ENCODE measurements at places on chromosomes 7 and 10.

DNA sequence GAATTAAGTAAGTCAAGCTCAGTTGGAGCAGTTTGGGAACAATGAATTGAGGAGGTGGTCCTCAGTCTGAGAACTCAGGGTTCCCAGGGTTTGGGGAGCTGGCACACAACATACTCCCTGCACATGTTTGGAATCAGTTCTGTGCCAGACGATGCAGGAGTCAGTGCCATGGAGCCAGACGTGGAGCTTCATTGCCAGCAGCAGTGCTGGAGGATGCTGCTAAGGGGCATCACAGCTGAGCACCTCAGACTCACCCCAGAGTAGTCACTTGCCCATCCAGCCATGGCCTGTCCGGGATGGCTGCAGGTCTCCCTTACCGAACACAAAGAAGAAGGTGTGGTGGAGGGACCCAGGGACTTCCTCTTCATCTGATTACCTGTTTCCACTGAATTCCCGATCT is 7.9 kb downstream of the GIMAP5 start:
- DNase-seq = no peak

GRCh38 chr10:11684717-11685645 is 57.2 kb upstream of the ECHDC3 start:
- DNase-seq = no peak

DNA sequence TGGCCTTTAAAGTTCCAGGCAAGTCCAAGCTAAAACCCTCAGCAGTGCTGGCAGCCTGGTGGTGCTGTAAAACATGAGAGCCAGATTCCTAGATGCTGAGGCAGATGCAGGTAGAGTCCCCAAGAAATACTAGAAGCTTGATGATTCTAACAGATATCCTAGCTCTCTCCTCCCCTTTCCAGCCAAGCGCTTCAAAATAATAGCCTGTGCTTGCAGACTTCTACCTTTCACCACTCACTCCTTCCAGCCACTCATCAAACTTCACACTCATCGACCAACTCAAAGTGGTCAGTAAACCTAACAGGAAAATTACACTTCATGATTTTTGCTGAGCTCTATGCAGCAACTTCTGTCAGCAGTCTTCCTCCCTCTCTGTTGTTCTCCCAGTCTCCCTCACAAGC is 50.2 kb downstream of the LMBR1 start:
- DNase-seq = no peak

DNA sequence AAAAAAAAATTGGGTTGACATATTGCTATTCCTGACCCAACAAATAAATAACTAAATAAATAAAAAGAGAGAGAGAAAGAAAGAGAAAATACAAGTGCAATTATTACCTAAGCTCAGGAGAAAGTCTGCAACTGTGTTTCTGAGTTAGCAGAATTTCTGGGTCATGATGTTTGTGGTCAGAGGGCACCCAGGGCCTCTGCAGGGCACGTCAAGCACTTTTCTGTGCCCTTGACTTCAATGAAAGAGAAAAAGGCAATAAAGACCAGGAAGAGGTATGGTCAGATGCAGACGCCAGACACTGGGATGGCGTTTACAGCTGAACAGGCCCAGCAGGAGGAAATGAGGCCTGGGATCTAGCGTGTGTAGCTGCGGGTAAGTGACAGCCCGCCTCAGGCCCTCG is 160.9 kb upstream of the GDF10 start:
- no peak for DNase-seq

DNA sequence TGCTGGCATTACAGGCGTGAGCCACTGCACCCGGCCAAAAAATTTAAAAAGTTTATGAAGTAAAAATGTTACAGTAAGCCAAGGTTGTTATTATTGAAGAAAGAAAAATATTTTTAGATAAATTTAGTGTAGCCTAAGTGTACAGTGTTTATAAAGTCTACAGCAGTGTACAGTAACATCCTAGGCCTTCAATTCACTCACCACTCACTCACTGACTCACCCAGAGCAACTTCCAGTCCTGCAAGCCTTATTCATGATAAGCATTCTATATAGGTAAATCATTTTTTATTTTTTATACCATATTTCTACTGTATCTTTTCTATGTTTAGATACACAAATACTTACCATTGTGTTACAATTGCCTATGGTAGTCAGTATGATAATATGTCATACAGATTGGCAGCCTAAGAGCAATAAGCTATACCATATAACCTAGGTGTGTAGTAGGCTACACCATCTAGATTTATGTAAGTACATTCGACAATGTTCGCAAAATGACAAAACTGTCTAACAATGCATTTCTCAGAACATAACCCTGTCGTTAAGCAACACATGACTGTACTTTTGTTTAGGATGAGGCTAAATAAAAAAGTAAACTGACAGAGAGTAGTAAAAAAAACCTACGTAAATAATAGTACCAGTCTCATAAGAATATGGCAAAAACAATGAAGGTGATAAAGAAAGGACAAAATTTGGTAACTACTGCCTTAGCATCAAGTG is 77.8 kb upstream of the FAM133B start:
- no peak for DNase-seq

- DNase-seq = no peak
Observed at GRCh38 chr7:74051629-74052410, 23.8 kb downstream of the ELN start.

GRCh38 chr7:113652501-113652900 is 266.3 kb downstream of the PPP1R3A start:
- no peak for DNase-seq

DNA sequence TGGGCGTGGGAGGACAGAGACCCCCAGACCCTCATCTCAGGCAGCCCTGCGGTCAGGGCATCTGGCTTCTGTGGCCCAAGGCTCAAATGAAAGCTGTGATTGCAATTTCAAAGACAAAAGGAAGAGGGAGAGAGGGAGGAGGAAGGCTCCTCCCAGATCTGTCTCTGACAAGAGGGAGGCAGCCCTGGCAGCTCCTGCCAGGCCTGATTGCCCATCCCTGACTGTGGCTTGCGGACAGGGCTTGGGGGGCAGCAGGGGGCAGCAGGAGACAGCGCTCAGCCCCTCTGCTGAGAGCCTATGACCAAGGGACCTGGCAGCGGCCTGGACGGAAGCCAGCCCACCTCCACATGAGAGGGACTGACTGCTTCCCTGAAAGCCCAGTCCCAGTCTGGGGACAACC is 91.8 kb downstream of the PTPRN2 start:
- peak; percentile 48 for DNase-seq

DNA sequence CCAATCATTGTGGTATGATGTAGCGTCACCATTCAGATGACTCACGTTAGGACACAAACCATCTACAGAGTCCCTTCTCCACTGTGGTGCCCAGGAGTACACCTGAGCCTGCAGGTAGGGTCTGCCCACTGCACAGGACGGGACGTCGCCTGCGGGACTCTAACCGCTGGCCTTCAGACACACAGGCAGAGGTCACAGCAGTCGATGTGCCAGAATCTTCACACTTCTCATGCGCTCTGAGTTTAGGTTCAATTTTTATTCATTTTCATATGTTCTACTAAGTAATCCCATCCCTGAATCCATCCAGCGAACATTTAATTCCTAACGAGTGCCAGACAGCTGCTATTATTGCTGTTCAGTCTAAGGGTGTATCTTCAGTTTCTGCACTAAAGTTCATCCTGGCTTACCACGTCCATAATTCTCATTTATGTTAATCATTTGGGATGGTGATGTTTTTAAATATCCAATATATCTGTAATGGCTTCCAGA is 73.3 kb downstream of the CXCL12 start:
- DNase-seq = no peak

GRCh38 chr10:99058762-99059161 is 176.9 kb downstream of the HPSE2 start:
- no peak for DNase-seq

DNA sequence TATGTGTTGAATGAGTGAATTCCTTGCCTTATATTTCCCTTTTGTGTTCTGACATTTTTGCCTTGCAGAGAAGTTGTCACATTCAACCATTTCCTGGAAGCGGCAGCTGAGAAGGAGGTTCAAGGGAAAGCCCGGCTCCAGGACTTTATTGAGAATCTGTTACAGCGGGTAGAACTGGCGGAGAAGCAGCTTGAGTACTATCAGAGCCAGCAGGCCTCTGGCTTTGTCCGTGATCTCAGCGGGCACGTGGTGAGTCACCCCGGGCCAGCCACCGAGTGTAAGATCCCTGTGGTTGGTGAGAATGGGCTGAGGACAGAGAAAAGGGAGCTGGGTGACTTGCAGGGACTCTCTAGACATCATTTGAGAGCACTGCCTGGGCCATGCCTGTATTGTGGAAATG is 14.2 kb downstream of the ZNF365 start:
- no peak for DNase-seq

DNA sequence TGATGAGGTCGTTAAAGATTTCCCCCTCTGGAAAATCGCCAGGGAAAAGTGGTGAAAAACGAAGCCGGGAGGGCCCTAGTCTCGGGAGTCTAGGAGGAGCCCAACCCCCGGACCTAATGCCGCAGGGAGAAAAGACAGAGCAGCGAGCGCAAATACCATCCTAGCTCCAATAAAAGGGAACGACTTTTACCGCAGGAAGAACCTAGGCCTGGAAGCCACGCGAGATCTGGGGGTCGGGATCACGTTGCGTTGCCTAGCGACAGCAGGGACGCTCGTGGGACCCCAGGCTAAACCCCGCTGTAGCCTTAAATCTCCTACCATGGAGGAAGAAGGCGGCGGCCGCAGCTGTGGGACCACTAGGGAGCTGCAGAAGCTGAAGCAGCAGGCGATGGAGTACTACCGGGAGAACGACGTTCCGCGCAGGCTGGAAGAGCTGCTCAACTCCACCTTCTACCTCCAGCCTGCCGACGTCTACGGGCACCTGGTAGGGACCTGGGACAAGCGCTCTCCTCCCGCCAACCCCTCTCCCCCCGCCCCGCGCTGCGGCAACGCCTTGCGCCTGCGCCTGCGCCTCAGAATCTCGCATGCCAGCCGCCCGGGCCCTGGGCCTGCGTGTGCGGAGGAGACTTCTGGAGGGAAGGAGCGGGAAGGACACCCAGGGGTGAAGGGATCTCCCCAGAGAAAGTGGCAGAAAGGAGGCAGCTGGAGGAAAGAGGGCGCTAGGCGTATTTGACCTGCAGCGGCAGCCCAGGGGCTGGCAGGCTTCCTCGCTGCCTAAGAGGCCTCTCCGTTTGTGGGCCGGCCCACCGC is at the start of gene ENO4:
TSS of gene ENO4 (plus strand) at position 252 of the 810 bp plus-strand sequence. CDS start at position 320, 68 bp downstream.
- peak; percentile 75 for DNase-seq

DNA sequence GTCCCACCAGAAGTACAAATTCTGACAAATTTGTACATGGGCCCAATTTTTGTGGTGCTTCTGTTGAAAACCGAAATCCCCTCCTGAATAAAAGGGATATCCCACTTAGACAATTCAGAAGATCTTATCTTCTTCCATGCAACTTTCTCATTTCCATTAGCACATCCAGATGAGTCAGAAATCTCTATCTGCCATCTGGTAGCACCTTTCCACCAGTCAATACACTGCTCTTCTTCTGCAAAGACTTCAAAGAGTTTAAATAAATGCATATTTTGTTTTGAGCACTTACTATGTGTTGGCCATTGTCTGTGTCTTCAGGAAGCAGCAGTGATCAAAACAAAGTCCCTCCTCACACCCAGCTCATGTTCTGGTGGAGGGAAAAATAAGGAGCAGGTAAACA is 12.7 kb upstream of the KLF6 start:
- no peak for DNase-seq

GRCh38 chr7:1454542-1454941 is 4.7 kb downstream of the MICALL2 start:
- no peak for DNase-seq

DNA sequence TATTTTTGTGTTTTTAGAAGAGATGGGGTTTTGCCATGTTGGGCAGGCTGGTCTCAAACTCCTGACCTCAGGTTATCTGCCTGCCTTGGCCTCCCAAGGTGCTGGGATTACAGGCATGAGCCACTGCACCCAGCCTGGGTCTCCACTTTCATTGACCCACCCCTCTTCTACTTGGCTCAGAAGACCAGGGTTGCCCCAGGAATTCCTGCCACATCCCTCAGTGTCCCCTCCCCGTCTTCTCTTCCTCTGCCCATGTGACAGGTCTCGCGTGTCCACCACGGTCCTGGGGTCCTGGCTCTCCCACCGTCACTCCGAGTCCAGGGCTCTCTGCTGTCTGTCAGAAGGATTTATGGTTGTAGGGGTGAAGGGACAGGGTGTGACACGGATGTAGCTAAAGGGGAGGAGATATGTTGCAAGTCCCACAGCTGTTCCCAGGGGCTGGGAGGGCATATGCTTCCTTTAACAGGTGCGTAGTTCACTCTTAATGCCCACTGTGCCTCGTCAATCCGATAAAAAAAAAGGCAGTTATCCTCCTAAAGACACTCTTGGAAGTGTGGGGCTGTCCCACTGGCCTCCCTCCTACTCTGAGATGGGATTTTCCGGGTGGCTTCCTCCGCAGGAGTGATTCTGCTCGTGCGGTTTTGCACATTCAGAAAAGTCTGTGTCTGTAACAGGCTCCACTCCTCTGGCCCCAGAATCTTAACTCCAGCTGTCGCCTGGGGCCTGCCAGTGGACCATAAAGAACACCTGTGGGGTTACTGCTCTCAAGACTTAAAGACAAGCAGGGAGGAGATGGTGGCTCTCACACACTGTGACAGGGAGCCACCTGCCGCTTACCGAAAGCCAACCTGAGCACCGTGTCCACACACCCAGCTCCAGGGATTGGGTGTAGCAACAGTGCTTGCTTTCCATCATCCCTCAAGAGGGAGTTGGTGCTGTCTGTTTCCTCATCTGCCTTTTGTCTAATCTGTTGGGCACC is 36.7 kb upstream of the SHH start:
- no peak for DNase-seq

DNA sequence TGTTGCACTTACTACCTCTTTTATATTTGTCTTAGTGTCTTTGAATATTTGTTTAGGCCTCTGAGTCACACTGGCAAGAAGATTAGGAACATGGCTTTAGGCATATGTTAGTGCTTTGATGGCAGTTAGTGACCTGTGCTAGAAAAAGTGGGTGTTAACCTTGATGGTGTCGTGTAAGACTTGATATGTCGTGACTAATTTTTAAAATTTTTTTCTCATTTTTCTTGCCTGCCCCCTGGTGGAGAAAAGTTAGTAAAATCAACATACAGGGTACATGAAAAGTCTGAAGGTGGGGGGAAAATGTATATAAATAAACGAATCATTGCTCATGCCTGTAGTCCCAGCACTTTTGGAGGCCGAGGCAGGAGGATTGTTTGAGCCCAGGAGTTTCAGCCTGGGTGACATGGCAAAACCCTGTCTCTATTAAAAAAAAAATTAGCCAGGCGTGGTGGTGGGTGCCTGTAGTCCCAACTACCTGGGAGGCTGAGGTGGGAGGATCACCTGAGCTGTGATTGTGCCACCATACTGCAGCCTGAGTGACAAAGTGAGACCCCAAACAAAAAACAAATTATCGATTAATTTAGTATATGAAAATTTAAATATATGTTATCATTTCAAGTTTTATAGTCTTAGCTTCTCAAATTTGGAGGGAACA is 44.6 kb downstream of the TAX1BP1 start:
- DNase-seq = no peak

GRCh38 chr7:147044941-147045340 is 928.3 kb downstream of the CNTNAP2 start:
- DNase-seq = no peak

DNA sequence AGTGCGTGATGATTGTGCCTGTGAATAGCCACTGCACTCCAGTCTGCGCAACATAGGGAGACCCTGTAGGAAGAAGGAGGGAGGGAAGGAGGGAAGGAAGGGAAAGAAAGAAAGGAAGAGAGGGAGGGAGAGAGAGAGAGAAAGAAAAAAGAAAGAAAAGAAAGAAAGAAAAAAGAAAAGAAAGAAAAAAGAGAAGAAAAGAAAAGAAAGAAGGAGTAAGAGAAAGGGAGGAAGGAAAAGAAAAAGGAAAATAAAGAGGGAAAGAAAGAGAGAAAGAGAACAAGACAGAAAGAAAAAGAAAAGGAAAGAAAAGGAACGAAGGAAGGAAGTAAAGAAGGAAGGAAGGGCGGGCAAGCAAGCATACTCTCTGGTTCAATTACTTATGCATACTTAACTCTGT is 112.9 kb upstream of the ANK3 start:
- no peak for DNase-seq

- no peak for DNase-seq
Observed at GRCh38 chr10:95588025-95588424, 26.9 kb upstream of the SORBS1 start.
